ENCODE measurements at places on chromosomes 5 and 9.

DNA sequence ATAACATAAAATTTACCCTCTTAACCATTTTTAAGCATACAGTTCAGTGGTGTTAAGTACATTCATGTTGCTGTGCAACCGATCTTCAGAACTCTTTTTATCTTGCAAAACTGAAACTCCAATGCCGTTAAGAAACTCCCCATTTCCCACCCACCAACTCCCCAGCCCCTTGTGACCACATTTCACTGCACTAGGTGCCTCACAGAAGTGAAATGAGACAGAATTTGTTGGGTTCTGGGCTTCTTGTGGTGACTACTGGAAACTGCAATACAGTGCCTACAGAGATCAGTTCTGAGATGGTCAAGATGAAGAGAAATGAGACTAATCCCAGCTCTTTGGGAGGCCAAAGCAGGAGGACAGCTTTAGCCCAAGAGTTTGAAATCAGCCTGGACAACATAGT is 202.1 kb upstream of the SLC30A5 start:
- DNase-seq = no peak

DNA sequence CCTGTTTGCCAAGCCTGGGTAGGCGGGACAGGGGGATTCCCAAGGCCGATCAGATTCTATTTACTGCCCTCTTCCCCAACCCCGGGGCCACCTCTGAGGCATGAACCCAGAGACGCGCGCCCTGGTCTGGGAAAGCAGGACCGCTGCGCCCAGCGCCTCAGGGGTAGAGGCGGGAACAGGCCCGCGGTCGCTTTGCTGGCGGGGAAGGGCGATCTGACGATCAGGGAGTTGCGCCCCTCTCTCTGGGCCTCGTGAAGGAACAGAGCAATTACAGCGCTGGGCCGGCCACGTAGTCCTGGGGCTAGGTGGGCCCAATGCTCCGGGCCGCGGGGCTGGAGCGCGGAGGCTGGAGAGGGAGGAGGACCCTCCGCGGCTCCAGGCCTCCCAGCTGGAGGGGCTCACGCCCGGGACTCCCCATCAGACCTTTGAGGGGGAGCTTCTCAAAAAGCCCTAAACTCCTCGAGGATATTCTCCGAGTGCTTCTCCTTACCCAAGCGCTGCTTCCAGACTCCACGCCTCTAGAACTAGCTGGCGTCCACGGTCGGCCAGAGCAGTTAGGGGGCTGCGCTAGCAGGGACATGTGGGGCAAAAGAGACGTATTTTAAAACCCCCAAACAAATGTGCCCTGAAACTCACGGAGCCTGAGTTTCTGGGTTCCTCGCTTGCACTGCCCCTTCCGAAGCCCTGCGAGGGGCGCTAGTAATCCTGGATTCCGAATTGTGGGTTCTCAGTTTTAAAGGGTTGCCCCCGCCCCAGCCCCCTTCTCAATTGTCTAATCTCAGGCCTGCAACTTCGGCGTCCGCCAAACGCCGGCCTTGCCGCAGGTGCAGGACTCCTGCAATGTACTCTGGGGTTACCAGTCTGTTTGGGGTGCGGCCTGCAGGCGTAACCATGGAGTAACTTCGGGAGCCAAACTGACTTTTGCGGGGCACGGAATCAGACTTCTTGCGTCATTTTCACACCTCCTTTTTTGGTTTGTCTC is 57.6 kb downstream of the TMEM174 start:
- no peak for DNase-seq

GRCh38 chr5:18607570-18607969 is 973.3 kb downstream of the TAF11L14 start:
- no peak for DNase-seq

DNA sequence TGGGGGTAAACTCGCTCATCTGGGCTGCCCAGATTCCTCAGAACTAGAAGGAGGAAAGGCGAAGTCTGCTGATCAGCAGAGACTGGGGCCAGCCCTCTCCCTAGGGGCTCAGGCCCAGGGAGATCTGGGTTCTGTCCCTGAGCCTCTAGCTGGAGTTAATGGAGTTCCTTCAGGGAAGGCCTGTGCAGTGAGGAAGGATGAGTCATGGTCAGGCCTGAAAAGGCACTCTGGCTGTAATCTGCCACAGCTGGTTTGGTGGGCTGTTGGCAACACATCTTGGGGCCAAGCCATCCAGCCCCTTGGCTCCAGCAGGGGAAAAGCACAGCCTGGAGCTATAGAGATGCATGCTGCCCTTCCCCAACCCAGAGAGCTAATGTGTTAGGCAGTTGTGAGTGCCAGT is 459.6 kb downstream of the PRELID2 start:
- no peak for DNase-seq

DNA sequence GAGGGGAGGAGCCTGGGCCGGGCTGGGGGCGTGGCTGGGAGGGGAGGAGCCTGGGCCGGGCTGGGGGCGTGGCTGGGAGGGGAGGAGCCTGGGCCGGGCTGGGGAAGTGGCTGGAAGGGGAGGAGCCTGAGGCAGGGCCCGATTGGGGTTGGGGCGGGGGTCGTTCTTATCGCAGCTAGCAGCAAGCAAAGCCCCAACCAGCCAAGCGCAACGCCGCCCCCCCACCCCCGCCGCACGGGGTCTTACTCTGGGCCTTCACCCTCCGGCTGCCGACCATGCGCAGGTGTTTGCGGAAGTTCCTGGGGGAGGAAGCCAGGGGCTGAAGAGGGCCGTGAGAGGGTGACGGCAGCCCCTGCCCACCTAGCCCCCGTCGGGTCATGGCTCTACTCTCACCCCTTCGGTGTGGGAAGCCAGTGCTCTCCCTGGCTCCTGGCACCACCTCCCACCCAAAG is 5.0 kb downstream of the NSMF start:
- no peak for DNase-seq

- no peak for DNase-seq
Observed at GRCh38 chr9:5481322-5482040, 28.9 kb upstream of the PDCD1LG2 start.

DNA sequence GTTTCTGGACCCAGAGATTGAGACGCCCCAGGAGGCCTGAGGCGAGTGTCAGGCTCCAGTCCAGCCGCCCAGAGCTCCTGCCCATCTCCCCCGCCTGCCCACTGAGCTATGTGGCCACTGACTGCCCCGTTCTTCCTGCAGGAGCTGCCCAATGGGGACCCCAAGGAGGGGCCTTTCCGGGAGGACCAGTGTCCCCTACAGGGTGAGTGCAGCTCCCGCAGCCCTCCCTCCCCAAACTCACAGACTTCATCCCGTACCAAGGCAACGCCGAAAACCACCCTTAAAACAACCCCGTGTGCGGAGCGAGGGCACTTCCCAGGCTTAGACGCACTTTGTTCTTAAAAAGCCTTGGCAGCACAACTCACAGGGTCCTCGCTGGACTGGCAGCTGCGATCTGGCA is 23.4 kb downstream of the NKD2 start:
- DNase-seq = no peak

DNA sequence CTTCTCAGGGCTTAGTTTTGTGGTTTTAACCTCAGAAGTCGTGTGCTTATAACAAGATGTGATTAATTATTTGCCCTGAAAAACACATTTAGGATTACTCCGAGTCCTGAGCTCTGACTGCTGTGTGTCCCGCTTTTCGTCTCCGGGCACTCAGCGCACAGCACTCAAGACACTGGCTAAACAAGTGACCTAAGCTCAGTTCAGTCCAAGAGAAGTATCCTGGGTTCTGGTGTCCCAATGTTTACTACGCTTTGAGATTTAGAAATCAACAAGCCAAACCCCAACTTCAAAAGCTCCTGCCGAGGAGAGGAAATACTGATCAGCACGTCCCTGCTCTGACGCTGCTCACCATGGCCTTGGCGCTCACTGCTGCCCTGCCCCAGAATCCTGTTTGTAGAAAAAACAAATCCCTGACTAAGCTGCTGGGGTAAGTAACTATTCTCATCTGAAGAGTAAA is 53.2 kb downstream of the IPPK start:
- DNase-seq = no peak

DNA sequence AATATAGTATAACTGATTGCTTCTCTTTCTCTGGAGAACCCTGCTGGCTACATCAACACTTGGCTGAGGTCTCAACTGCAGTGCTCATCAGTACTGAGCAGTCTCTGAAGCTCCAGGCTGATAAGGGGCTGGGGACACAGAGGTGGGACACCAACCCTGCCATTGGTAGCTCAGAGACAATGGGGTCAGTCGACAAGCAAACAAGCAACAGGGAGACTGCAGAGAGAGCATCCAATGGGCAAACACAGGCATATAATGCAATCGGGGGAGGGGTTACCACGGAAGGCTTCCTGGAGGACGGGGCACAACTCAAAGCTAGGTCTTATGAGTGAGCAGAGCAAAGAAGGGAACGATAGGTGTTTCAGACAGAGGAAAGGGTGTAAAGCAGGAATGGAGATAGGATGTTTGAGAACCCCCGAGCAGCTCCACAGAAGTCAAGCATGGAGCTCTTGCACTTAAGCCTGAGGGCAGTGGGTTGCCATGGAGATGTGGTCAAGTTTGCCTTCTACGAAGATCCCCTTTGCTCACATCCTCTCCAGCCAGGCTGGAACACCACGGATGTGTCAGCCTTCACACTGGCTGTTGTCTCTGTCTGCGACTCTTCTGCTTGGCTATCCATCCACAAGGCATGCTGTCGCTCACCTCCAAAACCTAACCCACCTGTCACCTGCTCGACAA is 21.5 kb upstream of the AKNA start:
- DNase-seq = no peak

GRCh38 chr5:139253115-139253514 is 40.4 kb upstream of the MATR3 start:
- no peak for DNase-seq

GRCh38 chr9:2780846-2781245 is 63.0 kb downstream of the PUM3 start:
- DNase-seq = no peak

GRCh38 chr5:10761933-10762775 is 1.1 kb upstream of the DAP start:
- DNase-seq = no peak

DNA sequence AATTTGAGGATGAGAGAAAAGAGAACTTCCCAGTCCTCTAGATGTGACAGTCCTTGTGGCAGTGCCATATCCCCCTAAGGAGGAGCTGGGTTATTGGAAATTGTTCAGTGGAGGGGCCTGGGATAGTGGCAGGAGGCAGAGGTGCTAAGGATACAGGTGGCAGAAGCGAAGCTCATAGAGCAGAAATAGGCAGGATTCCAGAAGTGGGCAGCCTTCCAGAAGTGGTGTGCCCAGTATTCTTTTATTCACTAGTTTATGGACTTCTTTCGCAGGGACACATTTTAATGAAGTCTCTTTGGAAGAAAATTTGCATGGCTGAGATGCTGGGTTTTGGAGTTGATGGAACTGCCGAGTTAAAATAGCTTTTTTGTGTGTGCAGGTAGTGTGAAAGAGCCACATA is 6.8 kb downstream of the PIK3R1 start:
- no peak for DNase-seq

DNA sequence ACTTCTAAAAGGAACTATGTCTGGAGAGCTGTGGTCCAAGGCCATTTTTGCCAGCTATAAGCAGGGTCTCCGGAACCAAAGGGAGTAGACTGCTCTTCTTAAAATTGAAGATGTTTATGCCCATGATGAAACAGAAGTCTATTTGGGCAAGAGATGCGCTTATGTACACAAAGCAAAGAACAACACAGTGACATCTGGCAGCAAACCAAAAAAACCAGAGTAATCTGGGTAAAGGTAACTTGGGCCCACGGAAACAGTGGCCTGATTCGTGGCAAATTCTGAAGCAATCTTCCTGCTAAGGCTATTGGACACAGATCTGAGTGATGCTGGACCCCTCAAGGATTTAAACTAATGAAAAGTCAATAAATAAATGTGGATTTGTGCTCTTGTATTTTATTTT is 29.7 kb upstream of the GLDC start:
- DNase-seq = no peak

DNA sequence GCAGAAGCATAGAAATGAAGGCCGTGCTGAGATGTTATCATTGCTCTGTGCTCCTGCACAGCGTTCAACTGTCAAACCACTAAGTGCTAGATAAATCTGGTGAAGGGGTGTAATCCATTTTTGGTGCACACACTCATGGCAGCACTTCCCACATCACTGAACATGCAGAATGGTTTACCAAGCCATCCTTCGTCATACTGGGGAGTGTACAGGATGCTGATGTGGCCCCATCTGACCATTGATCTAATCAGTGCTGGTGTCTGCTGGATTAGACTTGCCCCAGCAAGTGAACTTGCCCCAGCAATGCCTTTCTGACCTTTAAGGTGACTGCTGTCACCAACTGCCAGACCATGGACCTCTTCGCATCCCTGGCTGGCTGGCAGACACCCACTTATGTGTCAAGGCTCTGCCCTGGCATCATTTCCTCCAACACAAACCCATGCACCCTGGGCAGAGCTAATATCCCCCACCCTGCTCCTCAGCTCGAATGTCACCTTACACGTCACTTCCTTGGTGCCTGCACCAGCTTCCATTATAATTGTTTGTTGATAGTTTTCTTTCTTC is 4.2 kb upstream of the SEMA4D start:
- DNase-seq = no peak

- no peak for DNase-seq
Observed at GRCh38 chr5:54728588-54728915, 211.0 kb downstream of the SNX18 start.

DNA sequence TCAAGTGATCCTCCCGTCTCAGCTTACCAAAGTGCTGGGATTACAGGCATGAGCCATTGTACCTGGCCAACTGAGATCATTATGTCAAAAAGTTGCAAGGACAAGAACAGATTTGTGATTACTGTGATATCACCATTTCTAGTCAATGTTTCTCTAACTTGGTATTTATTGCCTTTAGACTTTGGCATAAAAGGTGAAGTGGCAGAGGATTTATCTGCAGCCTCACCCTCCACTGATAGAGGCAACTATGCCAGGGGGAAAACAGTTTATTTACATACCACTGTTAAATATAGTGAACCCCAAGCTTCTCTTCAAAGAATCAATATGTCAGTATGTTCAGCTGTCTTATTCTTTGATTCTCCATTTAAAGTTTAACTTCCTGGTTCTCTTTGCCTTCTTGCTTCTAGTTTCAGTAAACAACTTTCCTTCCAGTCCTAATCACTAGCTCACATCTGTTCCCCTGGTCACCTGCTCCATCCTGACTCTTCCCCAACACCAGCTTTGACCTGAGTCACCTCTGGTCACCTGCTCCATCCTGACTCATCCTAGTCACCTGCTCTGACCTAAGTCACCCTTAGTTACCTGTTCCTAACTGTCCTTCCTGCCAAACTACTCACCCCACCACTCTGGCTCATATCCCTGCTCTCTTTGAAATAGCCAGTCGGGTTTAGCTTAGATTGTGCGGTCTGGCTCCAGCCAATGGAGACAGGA is 29.9 kb downstream of the SEMA6A start:
- DNase-seq = no peak

GRCh38 chr5:87421307-87421706 is 8.6 kb upstream of the CCNH start:
- DNase-seq = no peak

GRCh38 chr5:173746047-173746646 is 129.7 kb upstream of the BOD1 start:
- DNase-seq = no peak

- DNase-seq = no peak
Observed at GRCh38 chr5:15234366-15234765, 265.6 kb upstream of the FBXL7 start.

All from activated CD4-positive, alpha-beta T cell treated with anti-CD3 and anti-CD28 coated beads for 24 hours (primary cell).